Gastroesophageal sphincter (tissue), 4 donors: ENCODE measurements at places on chromosomes 12 and 14. TPM values are rescaled to one million over a fixed set of nuclear protein-coding genes. Genes with fewer than 3 reads are reported as not detected.

COCH gene
- 2.3 TPM for total RNA-seq

CNTN1 gene
- total RNA-seq: 64.1 TPM

PHLDA1 gene
- 8.7 TPM for total RNA-seq

PCED1B gene
- total RNA-seq: not detected

HSPB8 gene
- total RNA-seq: 468 TPM

SERPINA10 gene
- total RNA-seq: not detected

PARPBP gene
- 1.4 TPM for total RNA-seq

IAPP gene
- not detected for total RNA-seq

DPPA3 gene
- not detected for total RNA-seq

RFX4 gene
- not detected for total RNA-seq

IL22 gene
- not detected for total RNA-seq

ACOT4 gene
- not detected for total RNA-seq

LYZ gene
- 74.3 TPM for total RNA-seq

LIMA1 gene
- total RNA-seq: 41.9 TPM

DAO gene
- not detected for total RNA-seq

GSC gene
- not detected for total RNA-seq

BIN2 gene
- 1.6 TPM for total RNA-seq

LALBA gene
- not detected for total RNA-seq

ASCL1 gene
- total RNA-seq: not detected

PROX2 gene
- not detected for total RNA-seq

HIF1A gene
- 120 TPM for total RNA-seq

DHRS2 gene
- total RNA-seq: not detected

AQP2 gene
- total RNA-seq: not detected

CD69 gene
- 1.3 TPM for total RNA-seq

EFS gene
- total RNA-seq: 22.6 TPM

RAB15 gene
- total RNA-seq: 6.0 TPM

C12orf60 gene
- total RNA-seq: 0.93 TPM

IL31 gene
- not detected for total RNA-seq

SMIM41 gene
- total RNA-seq: 4.2 TPM

KRT80 gene
- total RNA-seq: 0.31 TPM

PRIMA1 gene
- 17.9 TPM for total RNA-seq

IFT81 gene
- 40.0 TPM for total RNA-seq

SLC6A15 gene
- 0.54 TPM for total RNA-seq

ANKRD9 gene
- 29.4 TPM for total RNA-seq

GLT1D1 gene
- 1.8 TPM for total RNA-seq

A2M gene
- total RNA-seq: 618 TPM

ZNF268 gene
- total RNA-seq: 15.7 TPM

RASSF9 gene
- 2.0 TPM for total RNA-seq

LMO3 gene
- 174 TPM for total RNA-seq

RNF212B gene
- not detected for total RNA-seq

ZC2HC1C gene
- total RNA-seq: 8.0 TPM

PMEL gene
- total RNA-seq: not detected

SLC38A4 gene
- not detected for total RNA-seq

NRXN3 gene
- total RNA-seq: 192 TPM

GPR137C gene
- 0.23 TPM for total RNA-seq

LRP10 gene
- total RNA-seq: 179 TPM

CD163L1 gene
- total RNA-seq: 1.7 TPM

ERP27 gene
- 3.4 TPM for total RNA-seq

ADCY4 gene
- total RNA-seq: 25.8 TPM

TAS2R20 gene
- not detected for total RNA-seq

HOXC5 gene
- 3.3 TPM for total RNA-seq

NPFF gene
- total RNA-seq: not detected

TAS2R30 gene
- total RNA-seq: 7.5 TPM
